Mammary epithelial cell (primary cell): ENCODE measurements at places on chromosomes 2 and 18. TPM values are rescaled to one million over a fixed set of nuclear protein-coding genes. Genes with fewer than 3 reads are reported as not detected.

Gene STARD6
- 0.14 TPM for polyA plus RNA-seq

DNA sequence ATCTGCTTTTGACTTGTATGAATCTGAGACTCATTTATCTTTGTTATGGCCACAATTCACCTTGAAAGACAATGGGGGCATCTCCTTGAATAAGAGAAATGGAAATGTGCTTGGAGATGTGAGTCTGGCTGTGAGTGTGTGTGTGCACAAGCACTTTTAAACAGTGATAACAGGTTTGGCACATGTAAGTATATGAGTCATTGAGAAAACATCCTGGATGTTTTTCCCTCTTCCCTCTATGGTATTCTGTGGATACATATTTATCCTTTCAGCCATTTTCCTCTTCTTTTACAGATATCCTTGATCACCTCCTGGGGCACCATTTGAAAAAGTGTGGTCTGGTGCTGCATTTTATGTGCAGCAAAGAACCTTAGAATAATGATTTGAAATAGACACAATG, 317.3 kb upstream of the THUMPD2 start:
- no peak for DNase-seq

GRCh38 chr2:189350540-189351209, 90.6 kb upstream of the WDR75 start:
- DNase-seq: peak; percentile 70

Gene GALNT3
- 29.0 TPM for polyA plus RNA-seq

Gene NAT8
- not detected for polyA plus RNA-seq

- peak; percentile 77 for DNase-seq
These were observed 89.8 kb upstream of the KCNH7 start for GRCh38 chr2:162928356-162928755.

GRCh38 chr18:58201733-58202730, 158.0 kb downstream of the NEDD4L start:
- DNase-seq: peak; percentile 74

DNA sequence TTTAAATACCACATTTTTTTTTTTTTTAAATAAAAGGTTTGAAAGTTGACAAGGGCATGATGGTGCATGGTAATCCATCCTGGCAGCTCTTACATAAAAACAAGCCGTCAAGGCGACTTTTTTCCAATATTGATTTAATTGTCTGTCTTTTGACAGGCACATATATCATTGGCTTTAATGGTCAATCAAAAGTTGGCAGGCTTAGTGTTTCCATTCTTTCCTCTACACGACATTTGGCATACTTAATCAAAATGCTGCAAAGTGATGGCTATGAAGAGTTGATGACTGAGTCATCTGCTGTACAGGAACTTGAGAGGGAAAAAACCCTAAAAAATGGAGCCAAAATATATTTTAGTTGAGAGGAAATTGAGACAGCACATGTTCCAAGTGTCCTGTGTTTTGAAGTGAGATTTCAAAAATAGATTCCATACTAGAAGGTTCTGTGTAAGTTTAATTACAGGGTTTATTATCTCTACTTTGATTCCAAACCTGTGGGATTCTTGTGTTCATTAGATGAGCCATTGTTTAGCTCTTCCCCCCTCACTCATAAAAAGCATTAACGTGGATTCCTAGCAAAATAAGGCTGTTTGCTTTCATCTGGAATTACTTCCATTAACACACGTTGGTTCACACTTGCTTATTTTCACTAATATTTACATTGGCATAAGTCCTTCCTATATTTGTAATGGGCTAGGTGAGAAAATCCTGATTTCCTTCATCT, 3.2 kb downstream of the TSHZ1 start:
- DNase-seq: no peak

DNA sequence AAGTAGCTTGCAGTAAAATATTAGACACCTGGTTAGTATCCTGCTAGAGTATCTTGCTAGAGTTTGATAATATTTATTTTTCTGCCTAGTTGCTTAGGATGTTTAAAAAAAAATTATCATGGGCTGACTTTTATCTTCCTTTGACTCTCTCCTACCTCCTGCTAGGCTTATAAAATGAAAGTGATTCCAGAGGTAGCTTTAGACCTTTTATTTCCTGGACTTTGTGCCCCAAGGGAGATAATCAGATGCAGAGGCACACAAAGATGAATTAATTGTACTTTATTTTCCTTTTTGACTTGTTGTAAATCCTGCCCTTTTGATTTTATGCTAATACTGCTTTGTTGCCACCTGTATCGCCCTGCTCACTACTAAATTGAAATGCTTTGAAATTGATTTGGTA, 130.7 kb downstream of the WDSUB1 start:
- DNase-seq: no peak

DNA sequence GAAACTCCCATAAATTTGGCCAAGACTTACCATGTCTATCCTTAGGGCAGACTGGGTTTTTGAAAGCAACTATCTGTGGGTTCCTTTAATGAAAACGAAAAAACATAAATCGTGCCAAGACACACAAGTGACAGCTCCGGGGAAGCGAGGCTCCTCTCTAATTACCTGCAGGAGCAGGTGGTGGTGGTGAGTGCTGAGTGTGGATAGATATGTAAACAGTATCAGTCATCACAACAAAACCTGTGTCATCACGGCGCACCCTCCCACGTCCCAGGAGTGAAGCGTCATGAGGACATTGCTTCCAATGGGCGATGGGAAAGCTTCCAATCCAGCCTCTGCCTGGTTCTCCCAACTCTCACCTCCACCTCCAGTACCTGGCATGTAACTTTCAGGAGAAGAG, 31.3 kb downstream of the ACKR3 start:
- peak; percentile 84 for DNase-seq

DNA sequence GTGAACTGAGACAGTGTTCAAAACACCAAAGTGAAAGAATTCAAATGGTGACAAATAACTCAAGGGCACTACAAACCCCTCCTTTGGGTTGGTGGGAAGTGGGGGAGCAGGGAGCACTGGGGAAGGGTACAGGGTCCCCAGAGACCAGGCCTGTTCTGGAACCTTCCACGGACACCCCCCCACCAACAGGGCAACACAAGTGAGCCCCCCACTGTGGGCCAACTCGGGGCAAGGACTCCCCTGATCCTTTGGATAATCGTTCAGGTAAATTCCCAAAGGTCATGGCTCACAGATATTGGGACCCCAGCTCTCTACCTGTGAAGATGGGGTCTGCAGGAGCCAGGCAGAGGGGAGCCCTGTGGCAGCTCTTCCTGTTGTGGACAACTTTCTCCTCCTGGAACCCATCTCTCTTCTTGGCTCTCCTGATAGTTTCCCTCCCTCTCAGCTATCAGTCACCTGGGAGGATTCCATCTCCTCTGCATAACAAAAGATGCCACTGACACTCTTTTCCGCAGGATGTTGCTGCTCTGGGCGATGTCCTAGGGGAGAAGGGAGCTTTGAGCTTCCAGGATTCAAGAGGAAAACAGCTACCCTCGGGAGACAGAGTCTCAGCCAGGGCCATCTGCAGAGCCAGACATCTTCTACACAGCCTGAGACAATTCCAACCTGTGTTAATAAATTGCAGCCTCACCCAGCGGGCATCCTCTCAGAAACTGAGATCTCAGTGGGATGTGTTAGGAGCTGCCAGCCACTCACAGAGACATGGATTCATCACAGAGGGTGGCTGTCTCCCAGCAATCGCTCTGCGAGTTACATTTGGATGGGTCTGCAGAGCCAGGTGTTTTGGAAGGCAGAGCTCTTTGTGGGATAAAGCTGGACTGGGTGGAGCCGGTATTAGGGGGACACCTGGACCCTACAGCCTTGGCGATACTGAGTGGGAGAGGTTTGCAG, 35.4 kb downstream of the MBP start:
- DNase-seq: no peak

DNA sequence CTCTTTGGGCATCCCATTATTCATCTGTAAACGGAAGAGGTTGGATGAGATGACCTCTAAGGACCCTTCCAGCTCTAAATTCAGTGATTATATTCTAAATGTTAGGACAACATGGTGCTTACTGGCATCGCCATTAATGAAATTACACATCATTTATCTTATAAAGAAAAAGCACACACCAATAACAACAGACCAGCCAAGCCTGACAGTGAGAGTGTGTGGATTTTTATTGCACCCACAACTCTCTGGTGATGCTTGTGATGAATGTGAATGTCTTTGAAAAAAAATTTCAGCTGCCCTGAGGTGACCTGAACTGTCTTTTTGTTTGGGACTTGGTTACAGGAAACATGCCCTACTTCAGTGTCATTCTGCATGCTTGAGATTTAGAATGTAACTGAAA, 513.3 kb upstream of the NRP2 start:
- no peak for DNase-seq

Gene SIX3
- not detected for polyA plus RNA-seq
